ENCODE measurements at places on chromosomes 13 and 19. TPM values are rescaled to one million over a fixed set of nuclear protein-coding genes. Genes with fewer than 3 reads are reported as not detected.

The C1QTNF9 gene
- total RNA-seq, result 0.45 TPM

The FLT3LG gene
- total RNA-seq, result 3.4 TPM

The LRRC63 gene
- total RNA-seq, result not detected

The ATP12A gene
- not detected for total RNA-seq

The SIRT2 gene
- total RNA-seq, result 32.9 TPM

The CEACAM18 gene
- not detected for total RNA-seq

The ZNF880 gene
- total RNA-seq, result 10.3 TPM

The N4BP2L1 gene
- total RNA-seq, result 6.6 TPM

The FAAP24 gene
- 1.5 TPM for total RNA-seq

The IFI30 gene
- total RNA-seq, result 79.3 TPM

The MICU2 gene
- 52.3 TPM for total RNA-seq

The GNG8 gene
- not detected for total RNA-seq

The SACS gene
- 4.5 TPM for total RNA-seq

The HPN gene
- 0.95 TPM for total RNA-seq
